T-cell (primary cell): ENCODE measurements at places on chromosomes 5 and 9.

DNA sequence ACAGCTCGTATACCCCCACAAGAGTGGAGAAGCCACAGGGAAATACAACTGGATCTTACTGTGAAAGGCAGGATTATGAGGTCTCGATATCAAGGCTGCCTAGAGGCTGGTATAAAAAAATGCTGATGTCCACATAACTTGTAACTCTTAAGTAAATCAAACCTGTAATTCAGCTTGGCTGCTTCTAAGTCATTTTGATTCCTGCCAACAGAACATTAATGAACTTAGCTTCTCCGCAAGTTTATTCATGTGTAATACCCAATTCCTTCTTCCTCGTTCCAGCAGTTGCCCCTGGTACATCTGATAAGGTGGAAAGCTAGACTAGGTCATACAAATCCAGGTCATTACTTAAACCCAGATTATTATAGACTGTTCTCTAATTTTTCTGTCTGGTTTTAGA, 16.4 kb upstream of the SMIM15 start:
- no peaks in the 10 kb centered on the region for H3K4me1 ChIP-seq
- H3K27ac ChIP-seq, result no peak overlapping the region
- DNase-seq, result no peak
- H3K36me3 ChIP-seq, result no peaks in the 10 kb centered on the region

- peak overlapping the region; percentile 89 for H3K4me3 ChIP-seq
- peaks cover 29% of the 10 kb centered on the region for H3K4me1 ChIP-seq
- peaks cover 13% of the 10 kb centered on the region for H3K36me3 ChIP-seq
- no peak for DNase-seq
Measured at GRCh38 chr5:143402017-143402552, 1.4 kb downstream of the NR3C1 start.

DNA sequence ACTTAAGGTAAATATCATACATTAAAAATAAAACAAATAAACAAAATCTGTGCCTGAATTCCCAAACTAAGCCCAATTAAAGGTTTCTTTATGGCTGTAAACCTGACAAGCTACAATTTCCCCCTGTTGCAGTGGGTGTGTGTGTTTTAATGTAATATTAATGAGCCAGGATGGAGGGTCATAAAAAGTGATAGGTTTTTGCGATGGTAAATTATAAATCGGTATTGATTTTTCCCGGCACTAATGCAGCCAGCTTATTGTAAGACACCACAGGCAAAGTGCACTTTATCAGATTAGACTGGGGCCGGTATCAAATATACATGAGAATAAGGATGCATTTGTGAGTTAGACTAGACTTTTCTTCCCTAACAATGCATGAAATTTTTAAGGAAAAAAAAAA, 120.4 kb downstream of the EBF1 start:
- H3K27ac ChIP-seq, result no peak overlapping the region
- H3K27me3 ChIP-seq, result no peaks in the 10 kb centered on the region
- no peaks in the 10 kb centered on the region for H3K4me1 ChIP-seq
- DNase-seq, result no peak

GRCh38 chr5:178778919-178779318, 48.5 kb upstream of the ZNF354A start:
- no peak overlapping the region for H3K4me3 ChIP-seq
- H3K36me3 ChIP-seq, result no peaks in the 10 kb centered on the region
- H3K4me1 ChIP-seq, result no peaks in the 10 kb centered on the region
- H3K27ac ChIP-seq, result no peak overlapping the region
- no peaks in the 10 kb centered on the region for H3K27me3 ChIP-seq
- no peak for DNase-seq

DNA sequence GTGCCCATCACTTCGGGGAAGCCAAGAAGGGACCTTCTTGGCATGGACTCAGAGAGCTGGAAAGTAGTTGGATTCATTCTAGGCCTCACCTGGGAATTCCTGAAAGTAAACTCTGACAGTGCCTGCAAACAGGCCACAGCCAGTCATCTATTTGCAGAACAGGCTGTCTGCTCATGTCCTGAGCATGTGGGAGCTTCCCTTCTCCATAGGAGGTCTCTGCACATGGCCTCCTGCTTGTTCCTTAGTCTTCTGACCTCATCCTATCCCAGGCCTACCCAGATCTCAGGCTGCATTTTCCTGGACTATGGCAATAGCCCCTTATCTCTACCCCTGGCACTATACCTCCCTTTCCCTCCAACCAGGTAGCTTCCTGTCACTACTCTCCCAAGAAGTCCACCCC, 67.2 kb upstream of the FSTL4 start:
- no peaks in the 10 kb centered on the region for H3K36me3 ChIP-seq
- H3K4me1 ChIP-seq, result no peaks in the 10 kb centered on the region
- H3K27ac ChIP-seq, result no peak overlapping the region
- DNase-seq, result no peak

DNA sequence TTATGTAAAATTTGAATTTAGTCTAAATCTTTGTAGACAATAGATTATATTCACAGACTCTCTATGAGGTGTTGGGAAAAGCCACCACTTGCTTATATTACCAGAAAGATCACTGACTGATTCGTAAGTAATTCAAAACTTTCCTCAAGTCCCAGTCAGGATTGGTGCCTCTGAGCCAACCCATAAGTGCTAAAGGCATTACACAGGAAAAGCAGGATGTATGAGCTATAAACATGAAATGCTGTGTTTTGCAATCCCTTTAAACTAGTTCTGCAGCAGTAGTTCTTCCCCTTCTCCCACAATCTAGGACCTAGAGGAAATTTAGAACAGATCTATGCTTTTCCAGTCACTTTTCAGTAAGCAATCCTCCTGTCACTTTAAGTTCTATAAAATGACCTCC, 48.0 kb downstream of the SHLD3 start:
- H3K36me3 ChIP-seq, result peaks cover 5% of the 10 kb centered on the region
- DNase-seq, result no peak
- H3K27ac ChIP-seq, result no peak overlapping the region
- H3K27me3 ChIP-seq, result no peaks in the 10 kb centered on the region
- no peak overlapping the region for H3K4me3 ChIP-seq

DNA sequence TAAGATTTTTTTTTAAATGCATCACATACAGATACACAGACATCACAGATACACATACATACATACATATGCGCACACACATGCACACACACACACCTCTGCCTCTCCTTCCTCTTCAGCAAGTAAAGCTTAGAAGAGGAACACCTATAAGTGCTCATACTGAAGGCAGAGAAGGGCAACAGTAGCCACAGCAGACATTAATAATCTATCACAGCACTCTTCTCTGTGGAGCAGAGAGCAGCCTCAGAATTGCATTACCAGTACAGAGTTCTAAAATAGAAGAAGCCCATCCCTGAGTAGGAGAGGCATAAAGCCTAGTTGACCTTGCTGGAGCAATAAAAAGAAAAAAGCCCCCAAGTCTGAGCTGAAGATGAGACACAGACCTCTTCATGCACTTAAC, 110.6 kb downstream of the MLLT3 start:
- H3K27me3 ChIP-seq, result no peaks in the 10 kb centered on the region
- H3K4me3 ChIP-seq, result no peak overlapping the region
- H3K27ac ChIP-seq, result no peak overlapping the region
- H3K36me3 ChIP-seq, result no peaks in the 10 kb centered on the region

DNA sequence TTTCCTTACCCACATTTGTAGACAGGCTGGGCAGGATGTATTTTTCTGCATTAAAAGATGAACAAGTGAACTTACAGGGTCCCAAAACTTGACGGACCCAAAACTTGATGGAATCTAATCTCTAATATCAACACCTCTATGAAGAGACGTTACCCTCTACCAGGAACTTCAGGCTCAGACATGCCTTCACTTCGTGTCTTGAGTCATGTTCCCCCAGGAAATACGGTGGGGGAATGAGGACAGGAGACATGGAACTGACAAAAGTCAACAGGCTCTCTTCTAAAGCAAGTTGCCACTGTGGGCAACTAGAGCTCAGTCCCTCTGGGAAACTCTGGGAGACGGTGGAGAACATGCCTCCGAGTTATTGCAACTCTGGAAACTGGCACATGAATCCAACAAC, 196.1 kb downstream of the PAPPA start:
- no peak overlapping the region for H3K4me3 ChIP-seq
- DNase-seq, result no peak
- H3K27me3 ChIP-seq, result peaks cover 3% of the 10 kb centered on the region
- H3K36me3 ChIP-seq, result no peaks in the 10 kb centered on the region

DNA sequence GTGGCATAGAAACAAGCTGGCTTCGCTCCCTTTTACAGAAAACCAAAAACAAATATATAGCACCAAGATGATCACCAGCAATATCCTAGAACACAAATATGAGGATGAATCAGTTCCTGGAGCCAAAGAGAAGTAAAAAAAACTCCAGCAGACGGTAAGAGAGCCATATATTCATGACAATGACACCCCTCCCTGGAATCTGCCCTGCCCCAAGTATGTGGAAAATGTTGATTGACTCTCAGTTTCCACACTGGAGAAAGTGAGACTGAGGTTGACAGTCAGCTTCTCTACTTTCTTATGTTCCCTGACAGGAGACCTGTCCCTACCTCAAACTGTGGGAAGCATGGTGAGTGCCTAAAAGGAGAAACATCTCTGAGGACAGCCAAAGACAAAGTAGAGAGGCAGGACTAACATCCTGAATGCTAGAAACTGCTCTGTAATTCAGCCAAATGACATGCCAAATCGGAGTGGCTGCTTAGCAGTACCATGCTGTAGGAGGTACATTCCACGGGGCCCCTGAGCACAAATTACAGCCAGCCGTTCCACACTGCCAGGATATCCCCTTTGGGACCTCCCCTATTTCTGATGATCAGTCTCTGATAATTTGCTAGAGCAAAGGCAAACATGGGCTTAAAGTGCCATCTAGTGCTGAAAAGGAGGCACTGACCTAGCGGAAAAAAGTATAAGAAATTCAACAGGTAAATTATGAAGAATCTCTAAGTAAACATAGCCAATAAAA, 424.0 kb upstream of the RGMB start:
- no peaks in the 10 kb centered on the region for H3K4me1 ChIP-seq
- DNase-seq, result no peak
- H3K27me3 ChIP-seq, result no peaks in the 10 kb centered on the region

DNA sequence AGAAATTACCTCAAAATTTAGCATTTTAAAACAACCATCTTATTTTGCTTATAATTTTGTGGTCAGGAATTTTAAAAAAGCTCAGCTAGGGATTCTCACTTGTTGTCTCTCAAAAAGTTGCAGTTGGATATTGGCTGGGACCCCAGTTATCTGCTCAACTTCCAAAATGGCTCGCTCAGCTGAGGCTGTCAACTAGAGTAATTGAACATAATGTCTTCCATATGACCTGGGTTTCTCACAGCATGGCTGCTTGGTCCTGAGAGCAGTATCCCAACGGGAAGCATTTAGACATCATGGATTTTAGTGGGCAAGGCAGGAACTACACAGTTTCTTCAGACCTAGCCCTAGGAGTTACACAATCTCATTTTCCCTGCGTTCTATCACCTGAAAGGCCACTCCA, 63.6 kb upstream of the SPEF2 start:
- no peaks in the 10 kb centered on the region for H3K4me1 ChIP-seq
- no peaks in the 10 kb centered on the region for H3K36me3 ChIP-seq
- no peak for DNase-seq
- no peaks in the 10 kb centered on the region for H3K27me3 ChIP-seq

- H3K36me3 ChIP-seq, result no peaks in the 10 kb centered on the region
- no peak for DNase-seq
- no peak overlapping the region for H3K4me3 ChIP-seq
- no peaks in the 10 kb centered on the region for H3K27me3 ChIP-seq
- no peak overlapping the region for H3K27ac ChIP-seq
- H3K4me1 ChIP-seq, result no peaks in the 10 kb centered on the region
Measured at GRCh38 chr5:79936646-79937216, 54.3 kb downstream of the MTX3 start.

GRCh38 chr9:16866587-16866986, 3.9 kb downstream of the BNC2 start:
- no peak overlapping the region for H3K27ac ChIP-seq
- no peak for DNase-seq
- no peaks in the 10 kb centered on the region for H3K4me1 ChIP-seq
- no peaks in the 10 kb centered on the region for H3K36me3 ChIP-seq

DNA sequence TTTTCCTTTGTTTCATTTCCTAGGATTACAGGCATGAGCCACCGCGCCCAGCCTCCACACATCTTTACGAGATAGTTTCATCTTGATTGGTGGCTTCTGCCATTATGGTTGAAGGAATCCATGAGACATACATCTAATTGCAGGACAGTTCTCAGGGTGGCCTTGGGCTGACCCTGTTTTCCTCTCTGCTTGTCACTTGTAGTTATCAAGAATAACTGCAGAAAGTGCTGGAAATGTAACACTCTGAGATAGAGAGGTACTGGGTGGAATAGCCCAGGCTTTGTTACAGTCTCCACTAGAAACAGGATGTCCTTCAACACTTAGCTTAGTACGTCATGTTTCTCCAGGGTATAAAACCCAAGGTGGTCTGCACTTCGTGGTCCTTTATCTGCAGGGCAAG, 10.7 kb downstream of the UGT3A2 start:
- H3K27ac ChIP-seq, result no peak overlapping the region
- no peak overlapping the region for H3K4me3 ChIP-seq
- H3K27me3 ChIP-seq, result no peaks in the 10 kb centered on the region

- H3K27me3 ChIP-seq, result no peaks in the 10 kb centered on the region
- H3K27ac ChIP-seq, result no peak overlapping the region
- DNase-seq, result no peak
- no peak overlapping the region for H3K4me3 ChIP-seq
Measured at GRCh38 chr9:8365466-8366160, 566.0 kb upstream of the DMAC1 start.

- H3K27ac ChIP-seq, result no peak overlapping the region
- DNase-seq, result no peak
- no peak overlapping the region for H3K4me3 ChIP-seq
Measured at GRCh38 chr9:75992482-75993206, 102.2 kb downstream of the PCSK5 start.

DNA sequence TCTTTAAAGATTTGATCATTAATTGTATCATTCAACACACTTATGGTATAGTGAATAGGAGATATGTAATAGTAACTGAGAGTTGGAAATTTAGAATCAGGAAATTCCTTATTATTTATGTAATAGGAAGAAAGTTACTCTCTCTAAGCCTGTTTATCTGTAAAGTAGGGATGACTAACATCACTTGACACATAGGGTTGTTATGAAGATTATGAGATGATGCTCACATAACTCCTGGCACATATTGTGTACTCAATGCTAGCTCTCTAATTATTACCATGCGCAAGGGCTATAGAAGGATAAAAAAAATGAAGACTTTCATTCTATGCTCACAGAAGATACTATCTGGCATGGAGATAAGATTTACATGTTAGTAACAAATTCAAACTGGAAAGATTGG, 149.9 kb downstream of the ISOC1 start:
- no peaks in the 10 kb centered on the region for H3K36me3 ChIP-seq
- DNase-seq, result no peak
- H3K4me3 ChIP-seq, result no peak overlapping the region
- H3K27ac ChIP-seq, result no peak overlapping the region

GRCh38 chr9:121975801-121976277, 117.3 kb downstream of the TTLL11 start:
- DNase-seq, result no peak
- no peaks in the 10 kb centered on the region for H3K27me3 ChIP-seq
- H3K4me1 ChIP-seq, result no peaks in the 10 kb centered on the region
- H3K27ac ChIP-seq, result no peak overlapping the region
- H3K36me3 ChIP-seq, result no peaks in the 10 kb centered on the region
